Stimulated activated CD8-positive, alpha-beta memory T cell treated with anti-CD3 and anti-CD28 coated beads, Interleukin-7, amount 100 ng/mL, for 1 hour (primary cell): ENCODE measurements at places on chromosomes 1 and 21.

DNA sequence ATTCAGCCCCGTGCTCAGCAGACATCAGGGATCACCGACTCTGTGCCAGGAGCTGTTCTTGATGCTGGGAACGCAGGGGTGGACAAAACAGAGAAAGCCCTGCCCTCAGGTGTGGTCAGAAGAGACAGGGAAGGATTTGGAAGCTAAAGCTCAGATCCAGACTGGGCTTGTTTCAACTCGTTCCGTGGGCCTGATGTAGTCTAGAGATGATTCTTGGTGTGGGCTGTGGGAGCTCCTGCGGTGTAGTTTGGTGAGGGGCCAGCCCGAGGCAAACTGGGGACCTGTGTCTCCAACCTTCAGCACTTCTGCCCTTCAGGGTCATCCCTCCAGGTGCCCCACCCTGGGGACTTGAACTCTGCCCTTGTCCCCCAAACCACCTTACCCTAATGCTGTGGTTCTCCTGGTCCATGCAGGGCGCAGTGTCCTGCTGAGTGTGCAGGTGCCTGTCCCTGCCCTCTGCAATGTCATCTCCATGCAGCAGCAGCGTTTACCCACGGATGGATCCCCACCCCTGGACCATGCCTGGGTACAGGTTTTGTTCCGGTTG is 17.3 kb upstream of the ABCG1 start:
- no peak for DNase-seq

DNA sequence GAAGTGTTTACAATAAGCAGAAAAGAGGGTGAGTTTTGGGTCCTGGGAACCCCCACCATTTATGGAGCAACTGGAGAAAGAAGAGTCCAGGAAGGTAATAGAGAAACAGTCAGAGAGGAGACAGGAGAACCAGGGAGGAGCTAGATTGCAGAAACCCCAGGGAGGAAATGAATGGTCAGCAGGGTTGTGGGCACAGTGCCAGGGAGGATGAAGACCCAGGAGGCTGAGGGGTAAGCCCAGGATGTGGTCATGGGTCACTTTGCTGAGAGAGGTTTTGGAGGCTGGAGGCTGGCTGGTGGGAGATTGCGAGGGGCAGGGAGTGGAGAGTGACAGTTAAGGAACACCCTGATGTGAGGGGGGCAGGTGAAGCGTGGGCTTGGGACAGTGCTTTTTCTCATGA is 169.9 kb upstream of the CSF3R start:
- no peak for DNase-seq

- no peak for DNase-seq
Observed at GRCh38 chr1:232627171-232627570, 2.8 kb downstream of the SIPA1L2 start.

DNA sequence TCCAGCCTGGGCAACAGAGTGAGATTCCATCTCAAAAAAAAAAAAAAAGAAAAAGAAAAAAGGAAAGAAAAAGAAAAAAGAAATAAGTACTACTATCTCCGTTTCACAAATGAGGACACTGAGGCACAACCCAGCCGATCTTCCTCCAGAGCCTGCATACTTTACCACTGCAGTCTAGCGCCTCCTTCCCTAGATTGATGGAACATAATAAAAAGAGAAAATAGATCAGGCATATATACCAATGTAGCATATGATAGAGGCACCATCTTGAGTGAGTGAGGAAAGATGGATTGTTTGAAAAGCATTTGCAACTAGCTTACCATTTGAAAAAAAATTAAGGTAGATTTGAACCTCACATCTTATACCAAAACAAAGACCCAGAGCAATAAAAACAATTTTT is 5.2 kb upstream of the DPM3 start:
- no peak for DNase-seq

GRCh38 chr1:214321705-214322453 is 40.9 kb downstream of the SMYD2 start:
- no peak for DNase-seq
